ENCODE measurements at places on chromosomes 1 and 21. TPM values are rescaled to one million over a fixed set of nuclear protein-coding genes. Genes with fewer than 3 reads are reported as not detected.

- no peak overlapping the region for H3K27ac ChIP-seq
- H3K27me3 ChIP-seq = peaks cover 58% of the 10 kb centered on the region
- no peaks in the 10 kb centered on the region for H3K36me3 ChIP-seq
- no peak overlapping the region for H3K4me3 ChIP-seq
- DNase-seq = no peak
Measured at GRCh38 chr1:44424747-44425146, 19.7 kb downstream of the RNF220 start.

GRCh38 chr1:75630004-75630594, 19.2 kb upstream of the SLC44A5 start:
- no peak for DNase-seq
- H3K4me1 ChIP-seq = no peaks in the 10 kb centered on the region
- no peaks in the 10 kb centered on the region for H3K36me3 ChIP-seq
- H3K27me3 ChIP-seq = peaks cover 26% of the 10 kb centered on the region
- no peak overlapping the region for H3K27ac ChIP-seq

DNA sequence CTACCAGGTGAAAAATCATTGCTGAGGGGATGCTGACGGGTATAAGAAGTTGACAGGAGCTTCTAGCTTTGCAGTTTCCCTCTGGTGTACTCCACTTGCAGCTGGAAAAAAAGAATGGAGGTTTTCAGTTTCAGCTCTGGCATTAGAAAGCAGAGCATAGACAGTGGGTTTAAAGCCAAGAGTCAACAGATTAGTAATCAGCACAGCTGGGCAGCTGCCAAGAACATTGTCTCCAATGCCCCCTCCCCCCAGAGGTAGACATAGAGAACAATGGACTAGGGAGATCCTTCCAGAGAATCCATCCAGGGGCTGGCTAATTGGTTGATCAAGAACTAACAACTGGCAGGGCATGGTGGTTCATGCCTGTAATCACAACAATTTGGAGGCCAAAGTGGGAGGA, 10.1 kb upstream of the ZBTB8B start:
- H3K27ac ChIP-seq = no peak overlapping the region
- no peak overlapping the region for H3K4me3 ChIP-seq
- H3K4me1 ChIP-seq = no peaks in the 10 kb centered on the region
- no peak for DNase-seq
- peaks cover under 1% of the 10 kb centered on the region for H3K36me3 ChIP-seq
- peaks cover 12% of the 10 kb centered on the region for H3K27me3 ChIP-seq

- no peak overlapping the region for H3K4me3 ChIP-seq
- H3K27me3 ChIP-seq = peaks cover 15% of the 10 kb centered on the region
- DNase-seq = no peak
- peaks cover 5% of the 10 kb centered on the region for H3K4me1 ChIP-seq
- H3K36me3 ChIP-seq = no peaks in the 10 kb centered on the region
Measured at GRCh38 chr1:40954626-40955025, 24.9 kb upstream of the CTPS1 start.

DNA sequence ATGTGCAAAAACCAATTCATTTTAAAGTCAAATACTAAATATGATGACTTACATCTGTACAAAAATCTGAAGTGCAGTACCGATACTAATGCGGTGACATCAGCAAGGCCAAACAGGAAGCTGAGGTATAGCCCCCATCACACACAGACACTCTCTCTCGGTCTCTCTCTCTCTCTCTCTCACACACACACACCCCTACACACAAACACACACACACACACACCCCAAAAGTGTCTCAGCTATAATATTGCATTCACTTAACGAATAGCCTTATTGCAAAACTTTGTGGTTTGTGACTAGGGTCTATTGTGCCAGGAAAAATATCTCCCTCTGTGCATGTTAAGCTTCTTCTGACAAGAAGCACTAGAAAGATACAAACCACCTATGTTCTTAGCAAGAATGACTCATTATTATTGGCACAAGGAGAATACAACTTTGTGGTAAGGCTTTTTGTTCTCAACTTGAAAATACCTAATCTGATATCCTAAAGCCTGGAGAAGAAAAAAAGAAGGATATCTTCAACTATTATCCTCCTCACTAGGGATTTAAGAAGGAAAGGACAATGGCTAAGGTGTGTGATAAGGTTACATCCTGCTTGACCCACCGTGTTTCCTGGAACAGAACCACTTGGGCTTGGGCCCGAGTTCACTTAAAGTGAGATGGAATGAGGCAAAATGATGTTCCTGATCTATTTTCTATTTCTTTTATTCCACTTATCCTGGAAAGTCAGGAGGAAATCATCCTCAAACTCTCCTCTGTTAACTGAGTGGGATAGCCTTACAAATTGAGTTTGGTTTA, 107.1 kb downstream of the NIBAN1 start:
- peak; percentile 83 for DNase-seq
- peaks cover 2% of the 10 kb centered on the region for H3K27me3 ChIP-seq
- H3K27ac ChIP-seq = peak overlapping the region; percentile 94
- peaks cover 43% of the 10 kb centered on the region for H3K4me1 ChIP-seq
- peaks cover 9% of the 10 kb centered on the region for H3K36me3 ChIP-seq
- peak overlapping the region; percentile 34 for H3K4me3 ChIP-seq

- peaks cover 63% of the 10 kb centered on the region for H3K36me3 ChIP-seq
- H3K27ac ChIP-seq = peak within 1 kb of the TSS; percentile 100
- H3K27me3 ChIP-seq = no peaks in the 10 kb centered on the region
- DNase-seq = peak; percentile 87
- peak within 1 kb of the TSS; percentile 86 for H3K4me3 ChIP-seq
- peaks cover 36% of the 10 kb centered on the region for H3K4me1 ChIP-seq
Measured at GRCh38 chr21:33541756-33542639, at the start of gene GART. Gene GART (minus strand): TSS chr21:33542117. CDS start chr21:33539315, 2,802 bp downstream.

- peaks cover 18% of the 10 kb centered on the region for H3K4me1 ChIP-seq
- no peak overlapping the region for H3K4me3 ChIP-seq
- DNase-seq = no peak
- H3K27ac ChIP-seq = peak overlapping the region; percentile 1
Measured at GRCh38 chr1:172724765-172725613, 66.1 kb downstream of the FASLG start.

- no peaks in the 10 kb centered on the region for H3K4me1 ChIP-seq
- H3K27me3 ChIP-seq = peaks cover 36% of the 10 kb centered on the region
- no peak for DNase-seq
Measured at GRCh38 chr1:230414102-230414501, 12.0 kb downstream of the PGBD5 start.

DNA sequence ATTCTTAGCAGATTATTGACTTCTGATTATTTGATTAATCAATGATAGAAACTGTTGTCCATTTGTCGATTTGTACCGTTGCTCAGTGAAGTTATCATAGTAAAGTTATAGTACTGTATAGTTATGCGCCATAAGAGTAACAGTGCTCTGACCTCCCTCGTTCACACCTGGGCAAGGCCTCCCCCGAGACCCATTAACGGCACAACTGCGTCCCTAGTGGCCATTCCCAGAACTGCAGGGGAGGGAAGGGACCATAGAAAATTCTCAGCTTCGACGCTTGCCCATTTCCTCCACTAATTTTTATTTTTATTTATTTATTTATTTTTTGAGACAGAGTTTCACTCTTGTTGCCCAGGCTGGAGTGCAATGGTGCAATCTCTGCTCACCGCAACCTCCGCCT, 334.4 kb downstream of the DSCAM start:
- peaks cover 4% of the 10 kb centered on the region for H3K27me3 ChIP-seq
- H3K27ac ChIP-seq = no peak overlapping the region
- no peak overlapping the region for H3K4me3 ChIP-seq
- peak; percentile 18 for DNase-seq
- H3K4me1 ChIP-seq = no peaks in the 10 kb centered on the region

DNA sequence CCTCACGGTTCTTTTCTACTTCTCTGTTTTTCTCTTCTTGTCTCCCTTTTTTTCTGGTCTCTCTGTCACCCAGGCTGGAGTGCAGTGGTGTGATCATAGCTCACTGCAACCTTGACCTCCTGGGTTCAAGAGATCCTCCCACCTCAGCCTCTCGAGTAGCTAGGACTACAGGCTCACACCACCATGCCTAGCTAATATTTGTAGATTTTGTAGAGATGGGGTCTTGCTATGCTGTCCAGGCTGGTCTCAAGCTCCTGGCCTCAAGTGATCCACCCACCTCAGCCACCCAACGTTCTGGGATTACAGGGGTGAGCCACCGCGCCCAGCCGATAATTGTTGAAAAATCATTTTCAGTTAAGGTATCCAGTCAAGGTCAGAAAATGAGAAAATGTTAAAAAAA, 25.9 kb upstream of the LGALS8 start:
- DNase-seq = no peak
- peaks cover 5% of the 10 kb centered on the region for H3K4me1 ChIP-seq
- no peaks in the 10 kb centered on the region for H3K36me3 ChIP-seq
- no peak overlapping the region for H3K27ac ChIP-seq
- H3K27me3 ChIP-seq = peaks cover 14% of the 10 kb centered on the region

DNA sequence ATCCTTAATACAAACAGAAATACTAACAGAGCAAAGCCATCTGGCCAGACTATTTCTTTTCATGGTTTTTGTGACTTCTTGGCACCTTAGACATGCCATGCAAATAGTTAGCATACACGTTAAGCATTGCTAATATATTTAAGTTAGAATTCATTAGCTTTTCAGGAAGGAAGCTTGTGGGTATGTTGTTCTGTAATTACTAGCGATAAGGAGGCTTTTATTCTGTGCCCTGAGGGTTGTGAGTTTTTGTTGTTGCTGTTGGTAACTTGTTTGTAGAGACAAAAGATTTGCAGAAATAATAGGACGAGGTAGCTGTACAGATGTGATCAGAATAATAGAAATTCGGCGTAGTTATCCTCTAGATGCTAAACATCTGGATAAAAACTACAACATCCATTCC, 305.3 kb downstream of the TM2D1 start:
- no peaks in the 10 kb centered on the region for H3K4me1 ChIP-seq
- no peak overlapping the region for H3K4me3 ChIP-seq
- H3K36me3 ChIP-seq = no peaks in the 10 kb centered on the region
- no peaks in the 10 kb centered on the region for H3K27me3 ChIP-seq

GRCh38 chr1:86375688-86376087, 20.4 kb downstream of the ODF2L start:
- H3K36me3 ChIP-seq = peaks cover 34% of the 10 kb centered on the region
- no peak for DNase-seq
- peaks cover 6% of the 10 kb centered on the region for H3K4me1 ChIP-seq
- no peaks in the 10 kb centered on the region for H3K27me3 ChIP-seq
- no peak overlapping the region for H3K27ac ChIP-seq
- no peak overlapping the region for H3K4me3 ChIP-seq

GRCh38 chr21:45114072-45114471, 39.7 kb downstream of the ADARB1 start:
- no peak overlapping the region for H3K27ac ChIP-seq
- H3K36me3 ChIP-seq = peaks cover 7% of the 10 kb centered on the region
- no peaks in the 10 kb centered on the region for H3K27me3 ChIP-seq
- H3K4me3 ChIP-seq = no peak overlapping the region

DNA sequence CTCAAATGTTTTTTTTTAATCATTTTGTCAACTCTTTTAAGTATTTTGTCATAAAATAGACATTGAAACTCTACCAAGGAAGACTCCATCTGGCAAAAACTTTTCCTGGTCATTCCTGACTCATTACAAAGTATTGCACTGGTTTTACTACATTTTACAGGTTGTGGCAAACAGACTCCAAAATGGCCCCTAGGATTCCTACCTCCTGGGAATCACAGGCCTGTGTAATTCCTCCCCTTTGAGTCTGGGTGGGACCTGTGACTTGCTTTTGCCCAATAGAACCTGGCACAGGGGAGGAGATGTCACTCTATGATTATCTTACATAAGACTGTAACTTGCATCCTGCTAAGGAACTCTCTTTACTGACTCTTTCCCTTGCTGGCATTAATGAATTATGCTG, 123.6 kb upstream of the KCNJ6 start:
- H3K27me3 ChIP-seq = peaks cover 4% of the 10 kb centered on the region
- no peaks in the 10 kb centered on the region for H3K36me3 ChIP-seq
- H3K4me1 ChIP-seq = no peaks in the 10 kb centered on the region
- DNase-seq = no peak
- H3K4me3 ChIP-seq = no peak overlapping the region
- no peak overlapping the region for H3K27ac ChIP-seq

DNA sequence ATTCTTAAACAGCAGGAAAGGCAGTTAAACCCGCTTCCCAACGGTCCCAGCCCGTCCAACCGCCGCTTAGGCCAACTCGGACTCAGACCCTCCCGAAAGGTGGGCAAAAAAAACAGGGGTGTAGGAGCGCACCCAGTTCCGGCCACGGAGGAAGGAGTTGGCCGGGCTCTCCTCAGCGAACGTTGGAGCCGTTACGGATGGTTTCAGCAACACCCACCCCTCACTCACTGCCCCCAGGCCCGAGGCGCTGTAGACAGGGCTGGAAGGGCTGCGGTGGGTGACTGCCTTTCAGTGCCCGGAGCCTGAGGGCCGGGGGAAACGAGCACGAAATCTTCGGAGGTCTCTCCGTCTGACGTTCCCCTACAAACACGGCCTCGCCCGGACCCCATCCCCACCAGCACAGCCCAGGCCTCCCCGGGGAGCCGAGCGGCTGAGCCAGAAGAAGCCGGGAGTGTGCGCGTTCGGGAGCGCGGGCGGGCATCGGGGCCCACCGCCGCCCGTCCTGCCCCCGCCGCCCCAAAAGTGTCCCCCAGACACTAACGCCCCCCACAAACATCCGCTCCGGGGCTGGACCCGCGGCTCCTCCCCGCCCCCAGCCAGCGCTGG, 1.3 kb downstream of the KDM5B start:
- H3K4me1 ChIP-seq = peaks cover 69% of the 10 kb centered on the region
- H3K36me3 ChIP-seq = peaks cover 5% of the 10 kb centered on the region
- H3K4me3 ChIP-seq = peak overlapping the region; percentile 80
- peaks cover 4% of the 10 kb centered on the region for H3K27me3 ChIP-seq
- peak overlapping the region; percentile 96 for H3K27ac ChIP-seq
- DNase-seq = peak; percentile 43

GRCh38 chr1:115213130-115213529, 123.8 kb upstream of the TSPAN2 start:
- peaks cover 17% of the 10 kb centered on the region for H3K27me3 ChIP-seq
- H3K36me3 ChIP-seq = no peaks in the 10 kb centered on the region
- no peak for DNase-seq
- H3K4me3 ChIP-seq = no peak overlapping the region

BTBD8 gene
- total RNA-seq = 1.3 TPM

PROX1 gene
- total RNA-seq = 0.09 TPM

C1QB gene
- total RNA-seq = not detected

PLEKHA6 gene
- 3.7 TPM for total RNA-seq

TSPAN1 gene
- total RNA-seq = not detected

SPRR2A gene
- not detected for total RNA-seq

KLHDC9 gene
- total RNA-seq = not detected

OR10Z1 gene
- total RNA-seq = not detected

PRKCZ gene
- 15.4 TPM for total RNA-seq

ZBTB8A gene
- total RNA-seq = not detected

Measured in activated CD8-positive, alpha-beta T cell treated with anti-CD3 and anti-CD28 coated beads for 36 hours (primary cell).